ENCODE measurements at places on chromosomes 12 and 14.

DNA sequence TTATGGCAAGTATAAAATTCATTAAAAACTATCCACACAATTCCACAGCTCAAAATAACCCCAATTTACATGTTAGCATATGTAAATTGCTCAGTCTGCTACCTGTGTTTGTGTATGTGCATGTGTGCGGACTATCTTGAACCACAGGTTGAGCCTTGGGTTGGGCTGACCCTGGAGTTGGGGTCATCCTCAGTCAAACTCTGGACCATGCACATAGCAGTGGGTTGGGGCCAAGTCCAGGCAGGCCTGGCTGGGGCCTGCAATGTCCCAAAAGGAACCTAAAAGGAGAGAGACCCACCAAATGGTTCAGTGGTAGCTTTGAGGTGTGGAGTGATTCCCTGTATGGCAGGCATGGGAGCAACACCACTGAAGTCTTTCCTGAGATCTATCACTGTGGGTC is 156.1 kb downstream of the FOXN3 start:
- DNase-seq, result no peak

GRCh38 chr12:2355604-2356003 is 302.8 kb downstream of the CACNA1C start:
- DNase-seq, result no peak

DNA sequence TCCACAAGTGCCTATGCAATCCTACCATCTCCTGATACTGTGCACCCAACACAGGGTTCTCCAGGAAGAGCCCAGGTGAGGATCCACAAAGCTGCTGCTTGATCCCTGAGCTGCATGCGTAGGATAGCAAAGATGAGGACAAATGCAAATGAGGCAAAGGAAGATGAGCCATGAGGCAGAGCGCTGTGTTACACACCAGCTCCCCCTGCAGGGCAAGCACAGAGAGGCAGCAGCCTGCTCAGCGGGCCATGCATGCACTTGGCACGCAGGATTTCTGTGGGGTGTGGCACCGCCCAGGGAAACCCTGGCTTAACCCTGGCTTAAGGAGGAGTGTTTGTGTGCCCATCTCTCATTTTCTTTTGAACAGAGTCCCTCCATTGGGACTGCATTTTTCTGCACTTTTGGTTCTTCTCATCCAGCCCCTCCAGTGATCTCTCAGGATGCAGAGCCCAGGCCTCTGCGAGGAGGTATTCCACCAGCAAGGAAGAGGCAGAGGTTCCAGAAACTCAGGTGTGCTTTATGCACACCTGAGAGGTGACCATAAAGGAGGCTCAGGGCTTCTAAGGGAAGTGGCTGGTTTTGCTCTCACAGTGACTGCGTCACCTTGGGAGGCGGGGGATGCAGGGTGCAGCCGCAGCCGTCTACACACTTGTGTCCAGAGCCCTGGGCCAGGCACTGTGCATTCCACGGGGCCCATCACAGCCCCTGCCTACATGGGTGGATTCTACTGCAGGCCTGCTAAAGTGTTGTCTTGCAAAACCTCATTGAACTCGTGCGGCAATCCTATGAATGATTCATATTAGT is 973.3 kb upstream of the TMEM132C start:
- peak; percentile 6 for DNase-seq

DNA sequence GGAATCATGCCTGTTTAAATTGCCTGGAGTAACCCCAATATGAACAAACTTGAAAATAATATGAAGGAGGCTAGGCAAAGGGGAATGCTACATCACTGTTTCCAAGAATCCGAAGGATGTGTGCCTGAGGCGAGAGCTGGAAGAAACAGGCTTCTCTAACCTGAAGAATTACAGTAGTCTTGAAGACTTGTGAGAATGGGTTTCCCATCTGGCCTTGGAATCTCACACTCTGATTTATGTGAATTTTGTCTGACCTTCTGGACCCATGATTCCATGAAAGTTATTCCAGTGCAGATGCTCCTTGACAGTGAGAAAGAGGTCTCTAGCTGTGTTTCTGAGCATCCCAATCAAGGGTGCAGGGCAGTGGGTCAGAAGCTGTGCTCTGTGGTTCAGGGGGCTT is 122.1 kb upstream of the PARP11 start:
- no peak for DNase-seq

DNA sequence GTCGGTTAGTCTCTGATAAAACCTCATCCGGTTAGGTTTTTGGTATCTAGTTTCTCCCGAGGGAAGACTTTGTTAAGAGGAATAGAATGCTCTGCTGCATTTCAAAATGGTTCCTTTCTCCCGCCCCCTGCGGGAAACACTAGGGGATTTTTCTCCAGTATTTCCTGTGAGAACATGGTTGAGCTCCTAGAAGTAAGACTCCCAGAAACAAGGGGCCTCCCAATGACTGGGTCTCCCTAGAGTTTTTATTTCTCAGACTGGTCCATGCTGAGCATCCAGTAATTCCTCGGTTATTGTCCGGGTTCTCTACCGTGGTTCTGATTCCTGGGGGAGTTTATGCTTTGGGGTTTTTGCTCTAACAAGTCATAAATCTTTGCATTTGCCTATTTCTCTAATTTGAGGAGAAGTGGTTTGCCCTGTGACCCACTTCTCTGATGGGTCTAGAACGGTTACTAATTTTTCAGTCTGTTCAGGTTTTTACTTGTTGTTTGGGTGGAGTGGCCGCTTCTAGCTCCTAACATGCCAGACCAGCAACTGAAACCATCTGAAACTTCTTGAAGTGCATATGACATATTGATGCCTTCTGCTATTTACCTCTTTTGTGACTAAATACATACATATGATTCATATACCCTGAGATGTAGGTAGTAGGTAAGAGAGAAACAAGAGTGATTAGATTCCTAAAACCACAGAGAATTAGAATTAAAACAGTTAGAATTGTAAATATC is 25.1 kb downstream of the TESPA1 start:
- DNase-seq, result no peak

DNA sequence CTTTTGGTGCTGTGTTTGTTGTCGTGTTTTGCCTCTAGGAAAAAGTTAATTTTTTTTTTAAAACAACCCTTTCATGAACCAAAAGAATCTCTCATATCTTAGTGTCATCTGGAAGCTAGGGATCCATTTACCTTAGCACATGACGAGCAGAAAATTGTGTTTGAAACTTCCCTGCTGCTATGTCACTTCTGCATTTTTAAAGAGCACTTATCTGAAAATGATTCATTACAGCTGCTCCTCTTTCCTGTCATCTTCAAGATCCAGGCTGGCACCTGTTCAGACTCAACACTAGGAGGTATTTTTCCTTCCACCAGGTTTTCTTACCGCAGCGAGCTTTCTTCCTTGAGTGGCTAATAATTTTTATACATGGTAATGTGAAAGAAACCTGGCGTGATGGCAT is 67.0 kb downstream of the EML1 start:
- DNase-seq, result no peak

GRCh38 chr12:46260124-46260912 is 8.5 kb downstream of the SLC38A1 start:
- DNase-seq, result no peak

DNA sequence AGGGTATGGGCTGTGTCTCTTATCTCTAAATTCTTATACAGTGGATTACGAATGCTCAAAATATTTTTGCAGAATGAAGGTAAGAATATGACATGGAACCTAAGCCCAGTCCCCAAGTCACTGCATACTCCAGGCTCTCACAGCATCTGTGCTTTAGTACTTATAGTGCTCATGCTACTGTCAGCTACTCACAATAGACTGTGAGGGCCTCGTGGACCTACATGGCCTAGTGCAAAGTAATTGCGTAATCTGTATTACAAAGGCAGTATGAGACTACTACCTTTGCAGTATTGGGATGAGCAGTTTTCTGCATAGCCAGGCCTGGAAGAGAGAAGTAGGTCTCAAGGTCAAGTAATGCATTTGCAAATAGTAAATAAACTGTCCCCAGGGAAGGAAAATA is 27.9 kb downstream of the VWF start:
- no peak for DNase-seq

- DNase-seq, result no peak
These were observed 777.4 kb downstream of the BCL11B start for GRCh38 chr14:98494582-98494981.

DNA sequence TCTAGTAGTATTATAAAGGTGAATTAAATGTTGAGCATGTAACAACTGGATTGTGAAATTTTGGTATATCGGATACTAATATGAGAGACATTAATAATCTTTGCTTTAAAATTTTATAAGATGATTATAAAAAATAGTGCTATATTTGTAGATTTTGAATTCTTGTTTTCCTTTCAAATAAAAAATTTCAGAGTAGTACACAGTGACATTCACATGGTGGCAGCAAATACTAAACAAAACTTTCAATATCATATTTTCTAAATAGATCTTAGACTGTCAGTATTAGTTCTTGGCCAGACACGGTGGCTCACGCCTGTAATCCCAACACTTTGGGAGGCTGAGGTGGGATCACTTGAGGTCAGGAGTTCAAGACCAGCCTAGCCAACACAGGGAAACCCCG is 166.0 kb downstream of the NAV3 start:
- no peak for DNase-seq

- no peak for DNase-seq
These were observed 97.3 kb downstream of the ESR2 start for GRCh38 chr14:64196814-64197411.

DNA sequence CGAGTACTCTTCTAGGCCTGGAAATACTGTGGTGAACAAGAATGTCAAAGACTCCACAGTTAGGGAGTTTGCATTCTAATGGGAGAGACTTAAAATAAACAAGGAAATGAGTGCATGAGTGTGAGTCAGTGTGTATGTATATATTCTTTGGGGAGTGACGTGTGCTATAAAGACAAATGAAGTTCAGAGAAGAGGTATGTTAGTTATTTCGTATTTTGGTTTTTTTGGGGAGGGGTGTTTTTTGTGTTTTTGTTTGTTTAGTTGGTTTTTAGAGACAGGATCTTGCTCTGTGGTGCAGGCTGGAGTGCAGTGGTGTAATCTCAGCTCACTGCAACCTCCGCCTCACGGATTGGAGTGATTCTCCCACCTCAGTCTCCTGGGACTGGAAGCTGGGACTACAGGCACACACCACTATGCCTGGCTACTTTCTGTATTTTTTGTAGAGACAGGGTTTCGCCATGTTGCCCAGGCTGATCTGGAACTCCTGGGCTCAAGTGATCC is 74.3 kb downstream of the SRGAP1 start:
- no peak for DNase-seq

DNA sequence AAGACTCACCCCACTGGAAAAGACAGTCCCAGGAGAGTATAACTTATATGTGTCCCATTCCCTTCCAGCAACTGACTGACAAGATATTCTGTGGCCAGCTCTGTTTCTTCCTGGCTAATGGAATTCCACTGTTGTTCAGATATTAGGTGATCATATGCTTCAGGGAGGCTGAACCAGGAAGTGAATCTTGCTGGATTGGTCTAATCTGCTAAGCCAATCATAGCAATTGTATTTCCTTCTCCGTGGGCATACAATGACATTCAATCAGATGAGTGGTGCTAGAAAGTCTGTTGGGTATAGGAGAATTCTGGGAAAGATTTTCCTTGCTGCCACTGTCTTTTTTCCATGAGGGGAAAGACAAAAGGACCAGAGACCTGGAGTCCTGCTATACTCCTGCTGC is 12.1 kb downstream of the PYGL start:
- DNase-seq, result no peak

DNA sequence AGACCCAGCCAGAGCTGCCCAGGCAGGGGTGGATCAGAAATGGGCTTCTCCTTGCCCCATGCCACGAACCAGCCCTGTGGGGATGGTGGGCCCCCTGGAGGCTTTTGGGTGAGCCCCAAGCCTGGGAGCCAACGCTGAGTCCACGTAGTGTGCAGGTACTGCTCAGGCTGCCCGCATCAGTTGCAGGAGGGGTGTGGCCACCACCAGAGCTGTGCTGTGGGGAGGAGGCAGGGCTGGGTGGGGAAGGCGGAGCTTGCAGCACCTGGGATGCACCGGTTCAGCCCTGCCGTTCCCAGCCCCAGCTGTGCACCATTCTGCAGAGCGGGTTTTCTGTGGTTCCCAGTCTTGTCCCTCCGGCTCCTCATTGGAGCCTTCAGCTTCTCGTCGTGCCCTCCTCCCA is 36.3 kb downstream of the IL31 start:
- DNase-seq, result no peak

DNA sequence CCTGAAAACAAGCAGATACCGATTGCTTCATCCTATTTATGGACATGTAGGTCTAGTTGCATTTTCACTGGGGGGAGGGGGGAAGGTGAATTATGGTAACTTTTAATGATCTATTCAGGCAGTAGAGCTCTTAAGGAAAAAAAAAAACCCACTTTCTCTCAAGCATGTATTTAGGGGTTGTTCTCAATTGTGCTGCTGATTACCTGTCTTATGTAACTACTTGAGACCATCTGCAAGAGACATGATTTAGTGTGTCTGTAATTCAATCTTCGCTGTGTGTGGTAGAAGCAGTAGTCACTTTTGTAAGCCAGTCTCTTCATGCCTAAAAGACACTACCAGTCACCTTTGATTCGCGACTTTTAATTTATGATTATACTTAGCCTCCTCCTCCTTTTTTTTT is 8.9 kb downstream of the CALM1 start:
- no peak for DNase-seq

- no peak for DNase-seq
These were observed 35.8 kb downstream of the RAP1B start for GRCh38 chr12:68646484-68646883.

Measured in activated T-helper 1 cell treated with anti-CD3 and anti-CD28 coated beads, Interleukin-2, amount 50 U/mL, for 16 hours (primary cell).